Stimulated activated CD8-positive, alpha-beta memory T cell treated with anti-CD3 and anti-CD28 coated beads, Interleukin-2, amount 100 ng/mL, for 1 hour (primary cell): ENCODE measurements at places on chromosomes 13 and 19.

GRCh38 chr19:485583-486236 lies 10.6 kb upstream of the MADCAM1 start:
- no peak for DNase-seq

- no peak for DNase-seq
Observed at GRCh38 chr19:32687681-32688080, 3.9 kb upstream of the NUDT19 start.

DNA sequence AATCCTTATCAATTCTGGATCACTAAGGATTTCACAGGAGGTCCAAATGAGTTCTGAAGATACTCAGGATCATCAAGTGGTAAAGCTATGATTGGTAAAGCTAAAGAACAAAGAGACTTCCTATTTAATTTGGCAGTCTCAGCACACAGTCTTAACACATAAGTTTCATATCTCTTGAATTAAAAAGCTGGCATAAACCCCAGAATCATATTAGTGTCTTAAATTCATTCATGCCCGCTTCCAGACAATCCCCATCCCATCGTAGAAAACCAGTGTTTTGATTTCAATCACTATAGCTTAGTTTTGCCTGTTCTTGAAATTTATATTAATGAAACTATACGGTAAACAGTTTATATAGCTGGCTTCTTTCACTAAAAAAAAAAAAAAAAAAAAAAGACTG lies 278.7 kb downstream of the DIAPH3 start:
- no peak for DNase-seq

- no peak for DNase-seq
Observed at GRCh38 chr19:52188822-52189734, 774 bp upstream of the PPP2R1A start.

GRCh38 chr13:46721054-46721453 lies 75.9 kb downstream of the ESD start:
- no peak for DNase-seq

GRCh38 chr13:103030776-103031175 lies 35.4 kb downstream of the SLC10A2 start:
- no peak for DNase-seq

- no peak for DNase-seq
Observed at GRCh38 chr13:94412870-94413597, 66.4 kb downstream of the DCT start.

DNA sequence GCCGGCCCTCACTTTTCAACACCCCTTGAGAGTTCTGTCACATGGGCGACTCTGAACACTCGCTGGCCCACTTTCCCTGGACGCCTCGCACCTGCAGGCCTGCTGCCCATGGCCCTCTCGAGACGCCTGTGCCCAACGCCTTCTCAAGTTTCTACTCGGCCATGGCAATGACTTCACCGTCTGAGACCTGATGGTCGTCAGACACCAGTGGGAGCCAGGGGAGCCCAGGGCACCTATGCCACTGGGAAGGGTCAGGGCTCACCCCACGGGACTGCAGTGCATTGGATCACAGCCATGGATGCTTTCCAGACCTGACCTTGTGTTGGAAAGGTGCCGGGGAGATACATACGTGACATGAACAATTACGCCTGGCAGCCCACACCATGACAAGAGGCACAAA lies 60.1 kb downstream of the KLF2 start:
- no peak for DNase-seq

DNA sequence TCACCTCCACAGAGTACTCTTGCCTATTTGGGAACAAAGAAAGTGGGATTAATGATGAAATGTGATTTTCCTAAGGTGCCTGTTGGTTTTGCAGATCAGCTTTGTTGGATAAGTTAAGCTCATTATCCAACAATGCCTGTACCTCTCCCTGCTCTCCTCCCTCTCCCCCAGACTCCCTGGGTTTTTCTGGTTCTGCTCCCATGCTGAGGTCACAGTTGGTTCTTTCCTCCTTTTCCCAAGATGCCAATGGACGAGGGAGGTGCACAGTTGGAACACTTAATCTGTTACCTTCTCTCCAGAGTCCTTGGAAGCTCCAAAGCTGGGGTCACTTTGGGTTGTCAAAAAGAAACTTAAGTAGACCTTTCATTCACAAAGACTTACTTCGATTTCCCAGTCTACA lies 1.6 kb downstream of the OXGR1 start:
- DNase-seq: no peak

GRCh38 chr13:23953860-23954512 lies 56.7 kb upstream of the C1QTNF9B start:
- no peak for DNase-seq

DNA sequence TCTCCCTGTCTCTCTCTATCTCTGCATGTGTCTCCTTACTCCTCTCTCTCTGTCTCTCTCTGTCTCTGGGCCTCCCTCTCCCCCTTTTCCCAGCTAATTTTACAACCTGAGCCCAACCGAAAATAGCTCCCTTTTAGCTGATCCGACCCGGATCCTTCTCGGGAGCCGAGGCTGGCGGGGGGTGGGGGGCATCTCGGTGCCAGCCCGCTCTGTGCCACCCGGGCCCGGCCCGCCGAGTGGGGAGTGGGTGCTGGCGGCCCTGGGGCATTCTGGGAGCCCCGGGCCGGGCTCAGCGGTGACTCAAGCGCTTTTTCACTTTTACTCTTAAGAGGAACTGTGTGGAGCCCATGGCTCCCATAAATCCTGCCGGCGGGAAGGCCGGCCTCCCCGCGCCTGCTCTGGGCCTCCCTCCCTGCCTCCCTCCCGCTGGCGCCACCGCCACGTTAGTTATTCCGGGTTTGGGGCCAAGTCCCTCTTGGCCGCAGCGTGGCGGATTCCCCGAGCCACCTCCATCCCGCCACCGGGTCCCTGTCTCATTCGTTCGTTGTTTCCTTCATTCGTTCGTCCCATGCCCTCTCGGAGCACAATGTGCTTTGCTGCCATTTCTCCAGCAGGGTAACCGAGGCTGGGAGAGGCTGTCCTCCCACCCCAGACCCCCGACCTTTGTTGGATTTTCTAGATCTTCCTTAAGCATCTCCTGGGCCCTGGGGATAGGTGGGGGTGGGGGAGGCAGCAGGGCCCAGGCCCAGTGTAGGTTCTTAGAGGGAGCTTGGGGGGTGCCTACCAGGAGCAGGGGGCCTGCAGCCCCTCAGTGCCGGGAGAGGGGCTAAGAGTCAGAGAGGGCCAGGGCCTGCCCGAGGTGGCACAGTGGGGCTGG lies 3.2 kb downstream of the NFIC start:
- DNase-seq: no peak

DNA sequence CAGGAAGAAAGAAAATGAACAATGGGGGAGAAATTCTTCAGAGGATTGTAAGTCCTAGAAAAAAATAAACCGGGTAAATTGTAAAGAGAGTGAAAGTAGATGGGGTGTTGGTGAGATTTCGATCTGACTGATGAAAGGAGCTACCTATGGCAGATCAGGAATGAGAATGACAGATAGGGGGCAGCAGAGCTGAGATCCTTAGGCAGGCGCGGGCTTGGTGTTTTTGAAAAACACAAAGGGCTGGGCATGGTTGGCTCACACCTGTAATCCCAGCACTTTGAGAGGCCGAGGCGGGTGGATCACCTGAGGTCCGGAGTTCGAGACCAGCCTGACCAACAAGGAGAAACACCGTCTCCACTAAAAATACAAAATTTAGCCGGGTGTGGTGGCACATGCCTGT lies 1468.6 kb upstream of the SLC10A2 start:
- DNase-seq: no peak

DNA sequence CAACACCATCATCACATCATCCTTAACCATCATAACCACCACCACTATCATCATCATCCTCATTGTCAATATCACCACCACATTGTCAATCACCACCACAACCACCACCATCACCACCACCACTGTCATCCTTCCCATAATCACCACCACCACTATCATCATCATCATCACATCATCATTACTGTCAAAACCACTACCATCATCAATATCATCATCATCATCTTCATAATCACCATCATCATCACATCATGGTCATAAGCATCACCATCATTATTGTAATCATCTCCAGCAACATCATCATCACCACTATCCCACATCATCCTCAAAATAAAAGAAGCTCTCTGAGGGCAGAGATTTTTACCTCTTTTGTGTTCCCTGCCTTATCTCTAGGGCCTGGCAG lies 52.2 kb downstream of the MBD3L1 start:
- DNase-seq: no peak

GRCh38 chr19:40335101-40335500 lies 13.1 kb downstream of the C19orf47 start:
- DNase-seq: no peak

- no peak for DNase-seq
Observed at GRCh38 chr13:33017323-33017929, 1.2 kb downstream of the KL start.

DNA sequence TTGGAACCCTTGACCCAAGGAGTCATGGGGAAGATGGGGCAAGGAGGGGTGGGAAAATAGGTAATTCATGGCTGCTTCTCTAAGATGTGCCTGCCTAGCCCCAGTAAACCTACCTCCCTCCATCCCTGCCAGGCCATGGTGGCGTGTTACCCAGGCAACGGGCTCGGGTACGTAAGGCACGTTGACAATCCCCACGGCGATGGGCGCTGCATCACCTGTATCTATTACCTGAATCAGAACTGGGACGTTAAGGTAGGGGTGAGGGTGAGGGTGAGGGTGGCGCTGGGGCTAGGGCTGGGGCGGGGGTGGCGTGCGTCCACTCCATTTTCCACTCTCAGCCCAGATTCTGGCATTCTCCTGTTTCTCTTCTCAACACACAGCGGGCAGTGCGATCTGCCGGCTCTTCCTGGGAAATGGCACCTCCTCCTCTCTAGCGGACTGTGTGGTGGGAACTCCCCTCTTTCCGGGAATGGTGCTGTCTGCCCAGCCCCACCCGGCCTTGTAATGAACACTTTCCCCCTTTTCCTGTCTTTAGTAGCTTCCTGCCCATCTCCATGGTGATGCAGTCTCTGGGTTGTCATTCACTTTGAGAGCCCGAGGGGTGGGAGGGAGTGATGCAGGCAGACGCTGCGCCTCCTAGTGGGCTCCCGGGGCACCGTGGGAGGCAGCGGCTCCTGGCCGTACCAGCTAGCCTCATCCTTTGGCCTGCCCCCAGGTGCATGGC lies 7.6 kb downstream of the EGLN2 start:
- DNase-seq: peak; percentile 58

GRCh38 chr19:53977991-53978731 lies 13.3 kb upstream of the CACNG6 start:
- DNase-seq: no peak

DNA sequence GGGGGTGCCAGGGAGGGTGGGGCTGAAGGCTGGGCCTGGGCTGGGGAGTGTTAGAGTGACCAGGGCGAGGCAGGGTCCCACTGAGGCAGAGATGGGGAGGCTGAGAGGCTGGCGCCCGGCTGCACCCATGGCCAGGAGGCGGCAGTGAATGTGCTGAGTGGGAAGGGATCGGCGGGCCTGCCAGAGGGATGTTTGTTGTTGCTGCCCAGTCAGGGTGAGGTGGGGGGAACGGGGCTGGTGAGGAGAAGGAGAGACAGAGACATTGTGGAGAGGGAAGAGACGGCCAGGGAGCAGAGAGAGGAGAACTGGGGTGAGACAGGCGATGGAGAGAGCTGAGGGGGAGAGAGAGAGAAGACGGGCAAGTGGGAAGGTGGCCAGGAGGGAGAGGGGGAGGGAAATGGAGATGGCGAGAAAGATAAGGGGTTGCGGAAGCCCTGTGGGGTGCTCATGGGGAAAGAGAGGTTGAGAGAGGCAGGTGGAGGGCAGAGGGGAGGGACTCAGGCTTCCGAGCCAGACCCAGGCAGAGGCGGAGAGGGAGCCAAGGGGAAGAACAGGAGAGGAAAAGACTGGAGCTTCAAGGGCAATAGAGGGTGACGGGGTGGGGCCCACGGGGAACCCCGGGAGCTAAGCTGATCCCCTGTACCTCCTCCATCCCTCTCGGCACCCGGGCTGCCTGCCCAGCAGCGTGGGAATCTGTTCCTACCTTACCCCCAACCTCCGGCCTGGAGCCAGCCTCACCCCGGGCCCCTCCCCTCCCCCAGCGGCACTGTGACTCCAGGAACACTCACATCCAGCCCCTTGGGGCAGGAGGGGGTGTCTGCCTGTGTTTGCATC lies 690 bp upstream of the B3GNT8 start:
- no peak for DNase-seq

- DNase-seq: no peak
Observed at GRCh38 chr13:21579754-21580316, 24.1 kb downstream of the MICU2 start.

- DNase-seq: no peak
Observed at GRCh38 chr13:72005455-72005854, 138.5 kb upstream of the DACH1 start.

- DNase-seq: no peak
Observed at GRCh38 chr19:40962460-40962961, 28.6 kb upstream of the CYP2B6 start.

- no peak for DNase-seq
Observed at GRCh38 chr13:79457948-79458347, 23.0 kb upstream of the NDFIP2 start.

DNA sequence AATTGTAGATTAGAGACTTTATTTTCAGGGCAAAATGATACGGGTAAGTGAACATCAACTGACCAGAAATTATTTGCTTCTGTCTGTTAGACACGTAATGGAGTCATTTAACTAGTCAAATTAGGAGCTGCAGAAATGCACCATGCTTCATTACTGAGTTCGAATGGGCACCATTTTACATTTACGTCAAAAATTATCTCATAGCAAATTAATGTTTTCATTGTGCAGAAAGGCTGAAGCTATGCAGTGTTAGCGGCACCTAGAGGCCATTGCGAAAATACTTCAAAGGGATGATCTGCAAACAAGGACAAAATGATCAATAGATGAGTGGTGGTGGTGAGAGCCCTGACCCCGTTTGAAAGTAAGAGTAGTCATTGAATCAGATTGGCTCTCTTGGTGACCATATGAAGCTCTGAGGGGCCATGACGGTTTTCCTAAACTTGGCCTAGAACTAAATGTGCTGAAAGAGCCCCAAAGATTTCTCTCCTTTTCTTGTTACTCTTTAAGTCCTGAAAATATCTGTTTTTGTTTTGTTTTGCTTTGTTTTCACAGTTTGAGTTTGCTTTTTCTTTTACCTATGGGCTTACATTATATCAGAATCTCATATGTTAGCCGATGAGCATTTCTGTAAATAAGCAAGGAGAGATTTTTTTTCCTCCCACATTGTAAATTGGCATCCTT lies 277.9 kb downstream of the ZNF536 start:
- DNase-seq: no peak

DNA sequence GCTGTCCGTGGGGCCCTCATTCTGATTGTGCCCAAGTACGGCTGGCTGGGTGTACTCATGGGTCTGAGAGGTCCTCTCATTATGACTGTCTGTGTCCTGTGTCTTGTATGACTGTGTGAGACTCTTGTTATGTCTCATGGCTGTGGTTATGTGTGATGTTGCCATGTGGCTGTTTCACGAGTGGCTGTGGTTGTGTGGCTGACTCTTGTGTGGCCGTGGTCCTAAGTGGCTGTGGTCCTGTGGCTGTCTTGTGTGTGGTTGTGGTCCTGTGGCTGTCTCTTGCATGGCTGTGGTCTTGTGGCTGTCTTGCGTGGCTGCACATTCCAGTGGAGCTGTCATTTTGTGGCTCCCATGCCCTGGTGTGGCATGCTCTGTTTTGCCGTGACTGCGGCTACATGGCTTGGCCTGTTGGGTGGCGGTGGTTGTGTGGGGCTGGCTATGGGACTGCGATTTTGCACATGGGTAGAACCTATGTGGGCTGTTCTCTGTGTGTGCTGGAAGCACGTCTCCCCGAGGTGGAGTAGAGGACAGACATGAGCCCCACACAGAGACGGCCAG lies 2.5 kb downstream of the LYL1 start:
- DNase-seq: no peak

GRCh38 chr19:18112989-18113478 lies 15.5 kb downstream of the MAST3 start:
- peak; percentile 55 for DNase-seq

- no peak for DNase-seq
Observed at GRCh38 chr13:99151516-99151915, 49.1 kb upstream of the UBAC2 start.

- no peak for DNase-seq
Observed at GRCh38 chr13:45137526-45137925, 17.2 kb downstream of the GTF2F2 start.
